ENCODE measurements at places on chromosomes 16 and 17.

GRCh38 chr17:43360739-43361505 is 37.9 kb upstream of the ARL4D start:
- peak; percentile 60 for DNase-seq

DNA sequence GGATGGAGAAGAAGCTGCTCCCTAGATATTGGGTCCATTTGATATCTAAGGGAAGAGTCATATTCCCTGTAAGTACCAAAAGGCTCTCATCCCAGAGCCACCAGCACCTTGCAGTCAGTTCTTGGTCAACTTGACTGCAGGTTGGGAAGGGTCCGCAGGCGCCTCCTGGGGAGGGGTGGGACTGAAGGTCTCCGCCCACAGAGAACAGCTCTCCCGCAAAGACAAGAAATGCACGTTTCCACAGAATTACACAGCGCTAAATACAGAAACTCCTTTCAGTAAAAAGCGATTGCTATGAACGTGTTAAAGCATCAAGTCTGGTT is 864 bp upstream of the CTCF start:
- no peak for DNase-seq

- DNase-seq, result peak; percentile 25
Measured at GRCh38 chr16:819336-820043, 19.0 kb upstream of the GNG13 start.

- no peak for DNase-seq
Measured at GRCh38 chr16:68202091-68202519, 33.8 kb downstream of the ESRP2 start.

GRCh38 chr17:63841350-63842172 is 924 bp downstream of the SMARCD2 start:
- no peak for DNase-seq

GRCh38 chr16:31477220-31478216 is 5.4 kb upstream of the SLC5A2 start:
- peak; percentile 47 for DNase-seq

GRCh38 chr17:71329310-71330098 is 791.3 kb upstream of the SOX9 start:
- DNase-seq, result no peak

DNA sequence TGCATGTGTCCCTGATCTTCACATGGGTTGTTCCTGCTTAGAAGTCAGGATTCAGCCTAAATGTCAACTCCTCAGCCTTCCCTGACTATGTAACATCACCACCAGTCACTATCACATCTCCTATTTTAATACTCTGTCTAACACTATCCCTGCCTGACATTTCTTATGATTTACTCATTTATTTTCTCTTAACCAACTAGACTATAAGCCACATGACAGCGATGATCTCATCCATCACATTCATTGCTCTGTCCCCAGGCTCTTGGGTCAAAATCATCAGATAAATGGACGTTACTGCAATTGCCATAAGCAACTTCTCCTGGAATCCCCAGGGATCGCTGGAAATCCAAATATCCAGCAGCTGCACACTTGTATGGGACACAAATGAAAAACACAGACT is 15.7 kb downstream of the CDRT4 start:
- DNase-seq, result no peak

DNA sequence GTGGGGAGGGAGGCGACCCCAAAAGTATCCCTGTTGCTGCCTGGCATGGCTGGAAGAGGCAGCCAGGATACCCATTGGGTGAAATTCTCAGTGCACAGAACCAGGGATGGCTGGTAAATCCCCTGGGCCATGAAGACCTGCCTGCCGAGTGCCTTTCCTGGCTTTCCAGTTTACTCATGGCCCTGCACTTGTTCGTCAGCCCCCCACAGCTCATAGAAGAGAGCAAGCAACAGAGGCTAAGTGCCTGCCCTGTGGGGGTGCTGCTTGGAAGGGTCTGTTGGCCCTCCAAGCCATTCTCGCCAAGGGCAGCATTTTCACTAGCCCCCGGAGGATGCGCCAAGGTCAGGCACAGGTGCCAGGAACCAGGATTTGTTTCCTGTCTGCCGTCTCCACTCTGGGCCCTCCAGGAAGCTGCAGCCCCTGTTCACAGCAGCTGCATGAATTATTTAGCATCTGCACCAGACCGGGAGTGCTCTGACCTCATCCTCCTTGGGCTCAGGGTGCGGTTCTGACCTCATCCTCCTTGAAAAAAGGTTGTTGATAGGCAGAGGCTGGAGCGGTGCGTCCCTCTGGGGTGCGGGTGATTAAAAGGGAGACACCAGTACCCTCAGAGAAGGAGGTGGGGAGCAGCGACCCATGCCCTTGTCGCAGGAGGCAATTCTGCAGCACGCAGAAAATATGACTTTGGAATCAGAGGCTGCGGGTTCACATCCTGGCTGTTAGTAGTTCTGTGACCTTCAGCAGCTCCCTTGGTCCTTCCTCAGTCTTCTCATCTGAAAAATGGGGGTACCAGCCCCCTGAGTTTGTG is 14.2 kb upstream of the CD300A start:
- no peak for DNase-seq

DNA sequence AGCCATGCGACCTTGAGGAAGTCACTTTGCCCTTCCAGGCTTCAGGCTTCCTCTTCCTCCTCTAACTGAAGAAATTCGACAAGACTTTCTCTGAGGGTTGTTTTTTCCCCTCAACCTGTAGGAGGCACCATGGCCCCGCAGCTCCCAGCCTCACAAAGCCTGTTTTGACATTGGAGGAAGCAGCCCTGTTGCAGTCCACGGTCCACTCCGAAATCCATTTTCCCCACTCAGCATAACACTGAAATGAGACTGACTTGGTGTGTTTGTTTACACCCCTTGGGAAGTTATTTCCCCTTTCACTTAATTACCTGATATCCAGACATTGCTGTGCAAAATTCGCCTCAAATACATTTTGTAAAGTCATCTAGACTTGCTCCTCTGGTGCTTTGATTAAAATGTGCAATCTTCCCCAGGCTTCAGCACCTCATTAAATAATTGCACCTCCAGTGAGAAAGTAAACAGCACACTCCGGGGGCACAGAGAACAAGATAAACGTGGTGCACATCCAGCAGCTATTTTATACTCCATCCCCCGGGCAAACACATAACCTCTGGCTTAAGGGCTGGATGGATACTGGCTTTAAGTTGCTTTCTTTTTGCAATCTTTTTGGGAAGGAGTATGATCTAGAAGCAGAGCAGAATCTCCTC is 41.4 kb upstream of the PIRT start:
- no peak for DNase-seq

DNA sequence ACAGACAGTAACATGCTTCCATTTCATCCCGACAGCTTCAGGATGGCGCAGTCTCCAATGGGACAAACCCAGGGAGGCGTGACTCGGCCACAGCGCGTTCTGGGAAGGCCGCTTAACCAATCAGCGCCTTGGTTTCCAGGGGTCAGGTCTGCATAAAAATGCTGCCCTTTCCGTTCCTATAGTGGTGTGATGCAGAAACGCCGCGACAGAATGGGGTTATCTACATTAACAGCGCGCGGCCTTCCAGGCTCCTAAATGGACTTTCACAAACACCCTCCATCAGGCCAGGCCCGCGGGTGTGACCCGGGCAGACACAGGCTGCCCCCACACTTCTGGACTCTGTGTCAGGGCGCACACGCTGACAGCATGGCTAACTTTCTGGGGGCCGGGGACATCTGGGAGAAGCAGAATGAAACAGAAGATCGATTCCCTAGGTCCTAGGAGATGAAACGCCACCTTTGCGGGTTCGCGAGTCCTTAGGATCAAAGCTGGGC is 792 bp downstream of the TMEM231 start:
- DNase-seq, result no peak

DNA sequence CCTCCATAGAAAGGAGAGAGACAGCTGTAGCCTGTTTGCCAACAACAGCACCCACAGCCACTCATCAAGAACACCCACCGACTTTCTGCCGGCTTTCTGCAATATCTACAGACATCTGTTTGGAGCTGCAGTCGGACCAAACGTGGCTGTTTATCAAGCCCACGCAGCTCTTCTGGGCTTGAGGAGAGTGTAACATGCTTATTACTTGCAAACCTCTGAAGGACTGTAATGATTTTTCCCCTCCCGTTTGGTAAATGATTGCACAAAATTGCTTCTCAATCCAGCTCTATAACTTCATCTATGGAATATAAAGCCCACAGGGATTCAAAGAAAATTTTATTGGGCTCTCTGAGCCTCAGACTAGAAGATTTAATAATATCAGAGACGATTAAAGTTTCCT is 100.5 kb downstream of the VAT1L start:
- DNase-seq, result no peak

GRCh38 chr16:50613281-50613963 is 65.2 kb downstream of the NKD1 start:
- DNase-seq, result no peak

- no peak for DNase-seq
Measured at GRCh38 chr16:6603780-6604325, 728.8 kb upstream of the RBFOX1 start.

DNA sequence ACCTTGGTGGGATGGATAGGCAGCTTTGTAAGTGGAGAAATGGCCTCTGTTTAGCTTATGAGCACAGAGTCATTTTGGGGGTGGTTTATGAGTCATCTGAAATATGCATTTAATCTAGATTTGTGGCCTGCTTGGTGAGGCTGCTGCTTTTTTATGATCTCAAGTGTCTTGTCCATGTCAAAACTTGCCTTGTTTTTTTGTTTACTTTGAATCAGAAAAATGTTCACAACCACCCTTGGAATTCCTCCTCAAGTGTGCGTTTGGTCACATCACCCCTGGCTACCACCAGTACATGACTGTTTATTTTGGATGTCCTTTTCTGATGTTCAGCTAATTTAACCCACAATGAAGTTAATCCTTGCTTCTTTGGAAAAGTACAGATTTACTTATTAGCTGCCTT is 64.6 kb downstream of the FTO start:
- no peak for DNase-seq

GRCh38 chr17:60090417-60090816 is 11.7 kb upstream of the HEATR6 start:
- no peak for DNase-seq

DNA sequence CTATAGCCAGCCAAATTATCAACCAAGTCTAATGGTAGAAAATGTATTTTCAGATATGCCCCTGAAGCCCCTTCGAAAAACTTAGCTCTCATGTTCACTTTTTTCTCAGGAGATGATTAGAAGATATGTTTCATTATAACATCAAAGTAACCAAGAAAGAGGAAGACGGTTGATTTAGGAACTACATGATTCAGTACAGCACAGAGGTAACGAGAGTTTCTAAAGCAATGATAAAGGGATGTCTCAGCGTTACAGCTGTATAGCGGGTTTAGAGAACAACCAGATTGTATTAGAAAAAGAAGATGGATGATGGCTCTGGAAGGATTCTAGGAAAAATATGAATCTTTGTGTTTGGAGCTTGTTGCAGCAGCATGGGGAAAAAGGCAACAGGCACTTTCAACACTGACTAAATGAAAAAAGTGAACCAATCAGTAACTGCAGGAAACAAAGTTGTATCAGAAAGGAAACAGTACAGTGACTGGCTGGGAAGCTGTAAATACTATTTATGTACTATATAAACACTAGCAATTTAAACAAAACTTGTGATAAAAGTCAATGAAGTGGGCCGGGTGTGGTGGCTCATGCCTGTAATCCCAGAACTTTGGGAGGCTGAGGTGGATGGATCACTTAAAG is 21.5 kb downstream of the MBTD1 start:
- DNase-seq, result no peak

GRCh38 chr17:69608808-69609472 is 194.4 kb downstream of the MAP2K6 start:
- DNase-seq, result no peak

DNA sequence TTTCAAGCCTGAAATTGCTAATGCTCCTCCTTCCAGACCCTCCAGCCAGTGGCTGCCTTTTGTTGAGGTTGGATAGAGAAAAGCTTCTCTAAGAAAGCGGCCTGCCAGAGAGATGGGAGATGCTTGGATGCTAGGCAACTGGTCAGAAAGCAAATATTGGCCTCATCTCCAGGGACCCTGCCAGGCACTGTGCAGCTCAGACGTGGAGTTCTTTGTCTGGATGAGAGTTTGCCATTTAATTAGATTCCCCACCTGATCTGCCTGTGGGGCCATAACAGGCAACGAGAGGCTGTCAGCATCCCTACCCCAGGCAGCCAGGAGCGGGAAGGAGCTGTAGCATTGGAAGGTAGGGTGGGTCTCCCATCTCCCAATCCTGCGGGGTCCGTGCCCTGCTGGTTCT is 52.7 kb downstream of the ASIC2 start:
- no peak for DNase-seq

DNA sequence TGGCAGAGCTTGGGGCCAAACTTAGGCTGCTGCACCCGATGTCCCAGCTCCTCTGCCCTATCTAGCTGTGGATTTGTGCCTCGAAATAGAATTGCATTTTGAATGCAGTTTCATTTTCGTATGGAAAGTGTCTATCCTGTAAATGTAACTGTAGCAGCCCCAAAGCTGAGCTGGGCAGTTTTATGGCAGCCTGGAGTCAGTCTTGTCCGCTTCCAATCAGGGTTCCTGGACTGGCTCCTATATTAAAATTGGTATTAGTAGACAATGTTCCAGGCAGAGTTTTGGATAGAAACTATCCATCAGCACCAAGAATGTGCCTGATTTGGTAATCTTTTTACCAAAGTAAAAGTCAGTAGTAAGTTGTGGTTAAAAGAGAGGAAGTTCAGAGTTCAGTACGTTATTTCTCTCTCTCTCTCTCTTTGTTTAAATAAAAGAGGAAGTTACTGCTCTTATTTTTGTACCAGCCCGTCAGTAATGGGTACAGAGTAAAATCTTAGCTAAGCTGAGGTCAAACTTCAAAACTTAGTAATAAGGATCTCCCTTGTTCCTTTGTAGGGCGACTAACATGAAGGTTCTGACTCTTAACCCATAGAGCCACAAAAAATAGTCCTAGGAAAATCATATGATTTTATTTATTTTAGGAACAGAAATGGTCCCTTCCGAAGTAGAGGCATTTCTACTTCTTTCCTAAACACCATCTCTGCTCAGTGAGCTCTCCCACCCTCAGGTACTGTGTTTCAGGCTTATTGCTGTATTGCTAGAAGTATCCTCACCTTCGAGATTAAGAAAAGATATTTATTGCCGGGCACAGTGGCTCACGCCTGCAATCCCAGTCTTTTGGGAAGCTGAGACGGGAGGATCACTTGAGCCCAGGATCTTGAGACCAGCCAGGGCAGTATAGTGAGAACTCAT is 28.0 kb downstream of the PRKCB start:
- peak; percentile 65 for DNase-seq

DNA sequence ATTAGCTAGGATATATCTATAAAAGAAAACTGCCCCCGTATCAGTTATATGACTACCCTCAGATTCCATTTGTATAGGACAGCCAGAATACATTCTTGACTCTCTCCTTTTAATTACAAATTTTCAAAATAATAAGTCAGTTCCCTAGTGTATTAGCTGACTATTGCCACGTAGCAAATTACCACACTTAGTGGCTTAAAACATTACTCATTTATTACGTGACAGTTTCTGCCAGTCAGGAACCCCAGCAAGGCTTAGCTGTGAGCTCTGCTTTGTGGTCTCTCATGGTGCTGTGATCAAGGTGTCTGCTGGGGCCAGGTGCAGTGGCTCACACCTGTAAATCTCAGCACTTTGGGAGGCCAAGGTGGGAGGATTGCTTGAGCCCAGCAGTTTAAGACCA is 13.9 kb upstream of the SCNN1B start:
- no peak for DNase-seq

DNA sequence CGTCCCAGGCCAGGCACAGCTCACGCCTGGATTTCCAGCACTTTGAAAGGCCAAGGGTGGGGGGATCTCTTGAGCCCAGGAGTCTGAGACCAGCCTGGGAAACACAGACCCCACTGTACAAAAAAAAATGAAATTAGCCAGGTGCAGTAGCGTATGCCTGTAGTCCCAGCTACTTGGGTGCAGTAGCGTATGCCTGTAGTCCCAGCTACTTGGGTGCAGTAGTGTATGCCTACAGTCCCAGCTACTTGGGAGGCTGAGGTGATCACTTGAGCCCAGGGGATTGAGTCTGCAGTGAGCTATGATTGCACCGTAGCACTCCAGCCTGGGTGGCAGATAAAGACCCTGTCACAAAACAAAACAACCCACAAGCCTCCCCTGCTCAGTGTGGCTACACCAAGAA is 27.0 kb upstream of the SLC25A19 start:
- DNase-seq, result no peak
